ENCODE measurements at places on chromosomes 6 and 20.

DNA sequence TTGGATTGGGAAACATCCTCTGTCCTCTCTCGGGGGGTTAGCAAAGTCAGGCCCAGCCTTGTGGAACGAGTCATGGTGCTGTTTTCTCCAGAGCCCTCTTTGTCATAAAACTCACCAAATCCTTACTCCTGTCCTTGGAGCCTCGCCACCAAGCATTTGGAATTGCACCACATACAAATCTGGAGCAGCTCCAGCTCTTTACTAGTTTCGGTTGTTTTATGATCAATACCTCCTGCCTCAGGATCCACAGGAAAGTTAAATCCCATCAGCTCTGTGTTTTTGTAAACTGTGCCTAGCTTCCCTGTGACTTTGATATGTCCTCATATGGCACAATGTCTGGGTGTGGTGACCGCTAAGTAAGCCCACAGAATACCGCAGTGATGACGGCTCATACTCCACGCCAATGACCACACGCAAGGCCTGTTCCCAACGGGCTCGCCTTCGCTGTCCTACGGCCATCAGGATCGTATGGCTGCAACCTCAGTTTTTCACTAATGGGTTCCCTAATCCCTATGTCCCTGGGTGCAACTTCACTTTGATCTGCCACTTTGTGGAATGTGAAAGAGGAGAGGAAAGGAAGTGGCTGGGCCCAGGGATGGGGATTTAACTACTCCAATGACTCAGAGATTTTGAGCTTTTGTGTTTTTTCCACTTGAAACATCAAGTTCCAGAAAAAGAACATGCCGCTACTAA, 111.3 kb upstream of the FOXQ1 start:
- peak; percentile 92 for DNase-seq

GRCh38 chr20:40583636-40584035, 105.4 kb downstream of the MAFB start:
- DNase-seq = no peak

GRCh38 chr6:90544081-90544480, 42.8 kb downstream of the MAP3K7 start:
- DNase-seq = no peak

DNA sequence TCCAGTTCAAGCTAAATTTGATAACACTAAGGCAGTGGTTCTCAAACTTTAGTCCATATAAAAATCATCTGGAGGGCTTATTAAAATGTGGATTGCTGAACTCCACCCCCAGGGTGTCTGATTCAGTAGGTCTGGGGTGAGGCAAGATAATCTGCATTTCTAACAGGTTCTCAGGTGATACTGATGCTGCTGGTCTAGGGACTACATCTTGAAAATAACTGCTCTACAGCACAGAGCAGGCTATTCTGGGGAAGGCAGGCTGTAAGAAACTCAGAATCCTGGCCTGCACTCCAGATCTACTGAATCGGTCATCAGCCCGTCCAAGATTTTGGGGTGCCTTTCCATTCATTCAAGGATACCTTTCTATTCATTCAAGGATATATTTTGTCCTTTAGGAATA, 11.5 kb downstream of the CALHM5 start:
- no peak for DNase-seq

DNA sequence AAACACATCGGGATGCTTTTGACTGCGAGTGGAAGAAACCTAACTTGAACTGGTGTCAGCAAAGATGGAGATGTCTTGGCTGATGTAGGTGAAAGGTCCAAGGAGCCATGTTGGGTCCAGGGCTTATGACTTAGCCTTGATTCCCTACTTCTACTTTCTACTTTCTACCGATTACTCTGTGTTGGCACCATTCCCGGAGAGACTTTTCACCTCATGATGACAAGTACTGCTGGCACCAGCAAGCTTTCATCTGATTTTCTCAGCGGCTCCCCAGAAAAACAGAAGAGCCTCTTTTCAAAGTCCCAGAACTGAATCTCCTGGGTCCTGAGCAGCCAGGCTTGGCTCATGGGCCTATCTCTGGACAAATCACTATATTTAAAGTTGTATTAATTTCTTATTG, 4.9 kb upstream of the EDN3 start:
- DNase-seq = no peak

GRCh38 chr6:131490441-131490840, 82.6 kb upstream of the ARG1 start:
- no peak for DNase-seq

DNA sequence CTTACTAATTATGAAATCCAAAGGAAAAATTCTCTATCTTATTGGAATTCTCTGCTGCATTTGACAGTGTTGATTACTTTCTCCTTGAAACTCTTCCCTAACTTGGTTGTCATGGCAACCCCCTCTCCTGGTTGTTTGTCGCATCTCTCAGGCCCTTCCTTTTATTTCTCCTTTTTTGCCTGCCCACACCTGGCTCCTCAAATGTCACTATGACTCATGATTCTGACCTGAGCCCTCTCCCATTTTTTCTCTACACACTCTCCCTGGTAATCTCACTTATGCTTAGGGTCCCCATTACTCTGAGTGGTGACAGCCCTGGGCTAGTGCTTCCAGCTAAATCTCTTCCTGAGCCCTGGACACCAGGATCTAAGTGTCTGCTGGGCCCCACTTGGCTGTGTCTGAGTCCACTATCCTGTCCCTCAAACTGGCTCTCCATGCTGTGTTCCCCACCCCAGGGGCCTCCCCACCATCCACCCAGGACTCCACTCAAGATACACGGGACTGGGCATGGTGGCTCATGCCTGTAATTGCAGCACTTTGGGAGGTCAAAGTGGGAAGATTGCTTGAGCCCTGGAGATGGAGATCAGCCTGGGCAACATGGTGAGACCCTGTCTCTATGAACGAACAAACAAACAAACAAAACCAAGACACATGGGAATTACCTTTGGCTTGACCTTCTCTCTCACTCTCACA, 16.5 kb upstream of the NNAT start:
- DNase-seq = peak; percentile 34

DNA sequence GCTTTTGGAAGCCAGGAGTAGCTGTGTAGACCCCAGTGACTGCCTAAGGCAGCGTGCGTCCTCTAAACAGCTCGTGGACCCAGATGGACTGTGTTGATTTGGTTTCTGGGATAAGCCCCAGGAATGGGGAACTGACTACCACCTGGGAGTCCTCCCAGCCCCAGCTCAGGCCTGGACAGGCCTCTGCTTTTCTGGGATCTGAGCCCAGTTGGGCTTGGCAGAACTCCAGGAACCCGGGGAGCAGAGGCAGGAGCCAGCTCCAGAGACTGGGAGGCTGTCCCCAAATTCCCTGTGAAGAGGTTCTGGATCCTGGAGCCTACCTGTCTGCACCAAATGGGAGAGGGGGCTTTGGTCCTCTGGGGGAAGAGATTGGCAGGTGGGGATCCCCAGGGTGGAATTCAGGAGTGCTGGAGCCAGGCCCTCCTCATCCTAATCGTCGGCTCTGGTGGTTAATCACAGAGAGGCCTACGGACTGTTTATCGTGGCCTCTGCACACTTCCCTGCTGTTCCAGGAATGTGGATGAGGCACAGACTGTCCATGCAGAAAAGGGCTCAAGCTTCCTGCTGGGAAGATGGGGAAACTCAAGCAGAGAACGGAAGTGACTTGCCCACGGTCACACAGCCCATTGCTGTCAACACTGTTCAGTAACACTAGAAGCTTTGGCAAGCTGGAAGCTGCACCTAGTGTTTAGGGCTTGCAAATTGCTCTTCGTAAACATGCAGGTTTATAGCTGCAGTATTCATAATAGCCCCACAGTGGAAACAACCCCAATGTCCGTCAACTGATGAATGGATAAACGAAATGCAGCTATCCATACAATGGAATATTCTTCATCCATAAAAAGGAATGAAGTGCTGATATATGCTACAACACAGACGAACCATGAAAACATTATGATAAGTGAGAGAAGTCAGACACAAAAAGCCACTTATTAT, 100.6 kb downstream of the KCNB1 start:
- peak; percentile 29 for DNase-seq

GRCh38 chr6:111743862-111744692, 129.2 kb downstream of the FYN start:
- DNase-seq = no peak

GRCh38 chr6:134176264-134176975, 124.0 kb upstream of the SLC2A12 start:
- DNase-seq = peak; percentile 44

- peak; percentile 60 for DNase-seq
Observed at GRCh38 chr6:7184502-7184901, 76.7 kb downstream of the RREB1 start.

GRCh38 chr6:143807103-143807772, 35.9 kb upstream of the LTV1 start:
- no peak for DNase-seq

DNA sequence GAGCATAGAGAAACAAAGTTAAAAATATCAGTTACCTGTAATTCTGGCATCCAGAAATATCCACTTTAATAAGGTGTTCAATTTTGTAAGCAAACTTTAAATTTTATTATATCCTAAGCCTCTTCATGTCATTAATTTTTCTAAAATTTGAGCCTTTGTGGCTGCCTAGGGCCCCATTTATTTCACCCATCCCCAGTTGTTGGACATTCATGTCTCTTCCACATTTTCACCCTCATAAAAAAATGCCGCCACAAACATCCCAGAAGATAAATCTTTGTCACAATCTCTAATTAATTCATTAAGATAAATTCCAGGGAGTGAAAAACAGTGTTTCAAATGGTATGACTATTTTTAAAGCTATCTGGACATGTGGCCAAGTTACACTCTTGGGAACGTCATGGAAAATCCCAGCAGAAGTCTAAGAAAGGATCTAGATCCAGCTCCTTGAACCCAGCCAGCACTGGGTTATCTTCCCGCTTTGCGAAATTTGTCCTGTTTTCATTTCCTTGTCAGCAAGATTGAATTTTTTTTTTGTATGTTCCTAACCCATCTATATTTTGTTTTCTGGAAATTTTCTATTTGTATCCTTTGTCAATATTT, 97.2 kb downstream of the TMEM242 start:
- DNase-seq = no peak

- DNase-seq = peak; percentile 97
Observed at GRCh38 chr6:109793792-109794191, 102.7 kb downstream of the FIG4 start.

GRCh38 chr6:1856381-1856780, 246.7 kb downstream of the FOXC1 start:
- peak; percentile 23 for DNase-seq

DNA sequence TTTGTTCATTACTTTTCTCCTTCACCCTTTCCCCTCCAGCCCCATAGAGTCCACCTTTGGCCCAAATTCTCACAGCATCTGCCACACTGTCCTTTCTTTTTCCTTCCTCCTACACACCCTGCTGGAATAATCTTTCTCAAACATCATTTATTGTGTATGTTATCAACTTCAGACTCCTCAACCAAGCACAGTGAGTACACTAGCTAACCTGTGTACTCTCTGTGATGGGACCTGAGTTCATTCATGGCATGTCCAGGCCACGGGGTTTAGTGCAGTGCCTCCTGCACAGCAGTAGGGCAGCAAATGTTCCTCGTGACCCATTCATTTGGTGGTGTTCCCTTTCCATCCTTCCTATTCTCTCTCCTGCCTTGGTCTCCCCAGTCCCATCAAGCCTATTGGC, 7.1 kb upstream of the ARMC12 start:
- DNase-seq = no peak

- DNase-seq = no peak
Observed at GRCh38 chr6:4901386-4902061, 102.3 kb downstream of the RPP40 start.

DNA sequence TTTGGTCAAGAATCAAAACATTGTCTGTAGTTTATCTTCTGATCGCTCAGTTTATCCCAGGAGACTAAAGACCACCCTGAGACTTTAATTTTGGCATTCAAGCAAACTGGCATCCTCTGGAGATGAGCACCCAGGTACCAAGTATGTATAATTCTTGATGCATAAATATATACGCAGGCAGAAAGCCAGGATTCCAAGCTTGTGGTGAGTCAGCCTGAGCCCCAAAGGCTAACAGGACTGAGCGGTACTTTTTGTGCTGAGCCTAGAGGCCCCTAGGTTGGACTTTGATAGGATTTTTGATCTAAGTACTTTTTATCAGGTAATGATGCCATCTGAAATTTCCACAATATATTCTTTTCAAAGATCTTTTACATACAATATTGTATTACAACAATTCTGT, 301.3 kb downstream of the TFAP2B start:
- DNase-seq = no peak

- DNase-seq = no peak
Observed at GRCh38 chr20:24502661-24503060, 33.2 kb downstream of the SYNDIG1 start.

DNA sequence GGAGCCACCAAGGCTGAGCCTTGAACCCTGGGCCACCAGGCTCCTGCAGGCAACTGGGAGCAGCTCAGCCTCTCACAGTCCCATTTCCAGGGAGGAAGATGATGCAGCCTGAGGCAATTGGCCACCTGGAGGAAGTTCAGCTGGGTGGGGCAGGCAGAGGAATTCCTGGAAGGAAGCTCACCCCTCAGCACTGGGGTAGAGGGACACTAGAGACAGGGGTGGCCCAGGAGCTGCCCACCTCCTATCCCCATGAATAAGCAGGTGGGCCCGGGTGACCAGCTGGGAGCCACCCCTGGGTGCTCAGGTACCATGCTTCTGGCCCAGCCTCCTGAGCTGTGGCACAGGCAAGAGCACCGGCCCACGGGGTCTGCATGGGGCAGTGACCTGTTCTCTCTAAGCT, 3.6 kb upstream of the HSPA12B start:
- no peak for DNase-seq

GRCh38 chr20:5448449-5449118, 131.8 kb upstream of the PROKR2 start:
- peak; percentile 55 for DNase-seq

DNA sequence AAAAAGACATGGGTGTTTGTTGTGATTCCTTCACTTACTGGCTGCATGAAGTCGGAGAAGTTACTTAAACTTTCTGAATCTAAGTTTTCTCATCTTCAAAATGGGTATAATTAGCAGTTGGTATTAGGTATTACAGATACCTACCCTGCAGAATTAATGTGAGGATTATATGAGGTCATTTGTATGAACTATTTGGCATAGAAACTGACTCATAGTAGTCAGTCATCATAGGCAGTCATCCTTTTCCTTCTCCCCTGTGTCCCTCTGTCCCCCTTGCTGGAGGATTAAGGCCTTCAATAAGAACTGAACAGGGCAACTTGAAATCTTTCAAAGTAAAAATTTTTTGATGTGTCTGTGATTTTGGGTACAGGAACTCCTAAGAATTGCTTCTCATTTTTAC, 26.3 kb downstream of the RALGAPB start:
- peak; percentile 56 for DNase-seq

DNA sequence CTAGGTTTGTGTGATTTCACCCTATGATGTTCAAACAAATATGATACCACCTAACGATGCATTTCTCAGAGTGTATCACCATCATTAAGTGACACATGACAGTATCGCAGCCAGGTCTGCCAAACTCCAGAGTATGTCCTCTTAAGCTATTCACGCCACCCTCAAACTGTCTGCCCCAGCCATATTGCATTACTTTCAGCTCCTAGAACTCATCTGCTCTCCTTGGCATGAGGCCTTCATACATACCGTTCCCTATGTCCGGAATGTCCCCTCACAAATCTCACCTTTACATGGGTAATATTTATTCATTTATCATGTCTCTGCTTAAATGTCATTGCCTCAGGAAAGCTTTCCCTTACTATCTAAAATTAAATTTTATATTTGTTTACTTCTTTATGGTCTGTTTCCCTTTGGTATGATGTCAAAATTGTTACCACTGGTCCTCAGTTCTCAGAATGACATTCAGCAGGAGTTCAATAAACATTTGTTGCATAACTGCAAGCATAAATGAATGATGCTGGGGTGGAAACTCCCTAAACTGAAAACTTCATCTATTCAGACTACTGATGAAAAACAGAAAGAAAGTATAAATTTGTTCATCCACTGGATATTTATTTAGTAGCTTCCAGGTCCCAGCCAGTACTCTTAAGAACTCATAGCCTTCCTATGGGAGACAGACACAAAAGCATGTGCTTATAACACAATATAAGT, 3.2 kb downstream of the SESN1 start:
- no peak for DNase-seq
